ENCODE measurements at places on chromosomes 5 and 9. TPM values are rescaled to one million over a fixed set of nuclear protein-coding genes. Genes with fewer than 3 reads are reported as not detected.

GRCh38 chr9:76586390-76587314 lies 127.7 kb downstream of the GCNT1 start:
- no peak for DNase-seq

- no peak for DNase-seq
These were observed 26.5 kb upstream of the BASP1 start for GRCh38 chr5:17190799-17191391.

DNA sequence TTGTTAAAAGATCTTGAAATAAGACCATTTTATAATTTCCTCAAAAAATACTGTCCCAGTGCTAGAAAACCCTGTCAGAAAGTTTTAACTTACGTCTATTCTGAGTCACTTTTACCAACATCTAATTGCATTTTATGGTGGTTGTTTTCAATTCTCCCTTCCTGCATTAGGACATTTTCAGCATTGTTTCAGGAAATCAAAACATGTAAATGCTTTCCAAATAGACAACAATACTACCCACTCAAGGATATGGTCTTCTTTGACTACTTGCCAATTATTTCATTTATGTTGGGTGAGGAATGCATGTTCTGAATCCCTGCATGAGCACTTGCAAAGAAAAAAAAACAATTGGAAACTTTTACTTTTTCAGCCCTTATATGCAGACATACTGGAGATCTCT lies 284.6 kb upstream of the PDE4D start:
- DNase-seq, result no peak

- no peak for DNase-seq
These were observed 124.0 kb upstream of the TARS1 start for GRCh38 chr5:33316773-33317172.

DNA sequence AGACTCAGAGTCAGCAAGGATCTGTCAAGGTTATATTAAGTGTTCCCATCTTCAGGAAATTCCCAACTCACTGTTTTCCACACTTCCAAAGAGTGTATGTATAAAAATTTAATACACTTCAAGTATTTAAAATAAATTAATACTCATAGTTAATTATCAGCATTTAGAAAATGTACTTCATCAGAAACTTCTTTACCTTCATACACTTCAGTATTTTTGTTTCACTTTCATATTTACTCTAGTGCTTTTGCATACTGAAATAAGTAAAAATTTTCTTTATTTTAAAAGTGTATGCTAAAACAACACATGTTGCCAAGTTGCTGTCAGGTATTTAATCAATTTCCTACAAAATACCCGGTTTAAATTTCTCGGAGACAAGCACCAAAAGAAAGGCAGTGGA lies 16.5 kb downstream of the RICTOR start:
- no peak for DNase-seq

GRCh38 chr5:41638685-41639084 lies 128.3 kb upstream of the PLCXD3 start:
- DNase-seq, result no peak

The VAV2 gene
- 7.6 TPM for total RNA-seq

The PCDHB1 gene
- total RNA-seq, result not detected

The ARID3C gene
- total RNA-seq, result not detected

All from Right ventricle myocardium inferior (tissue), 1 donor.